ENCODE measurements at places on chromosomes 11 and 22.

- DNase-seq, result no peak
These were observed 5.0 kb downstream of the KCNJ11 start for GRCh38 chr11:17383461-17383860.

DNA sequence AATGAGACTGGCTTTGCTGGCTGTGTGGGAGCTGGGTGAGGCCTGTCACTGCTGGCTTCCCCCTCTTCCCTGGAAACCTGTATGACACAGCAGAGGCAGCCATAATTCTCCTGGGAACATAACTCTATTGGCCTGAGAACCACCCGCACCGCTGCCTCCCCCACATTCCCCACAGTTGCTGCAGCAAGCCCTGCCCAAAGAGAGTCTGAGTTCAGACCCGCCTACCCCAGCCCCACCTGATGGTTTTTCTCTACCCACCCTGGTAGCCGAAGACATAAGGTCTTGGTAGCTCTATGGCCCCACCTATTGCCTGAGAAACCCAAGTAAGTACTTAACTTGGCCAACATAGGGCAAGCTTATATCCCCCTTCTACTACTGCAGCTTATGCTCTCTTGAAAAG, 174.8 kb downstream of the C11orf91 start:
- no peak for DNase-seq

GRCh38 chr22:37905534-37906363, at the start of gene MICALL1:
Gene MICALL1 (plus strand): TSS chr22:37906297. CDS start chr22:37906423, 126 bp downstream.
- DNase-seq, result peak; percentile 63

- no peak for DNase-seq
These were observed 12.3 kb downstream of the IFT27 start for GRCh38 chr22:36763576-36763975.

- DNase-seq, result no peak
These were observed 43.0 kb upstream of the CD5 start for GRCh38 chr11:61059260-61059752.

- no peak for DNase-seq
These were observed 31.7 kb downstream of the NEAT1 start for GRCh38 chr11:65454311-65454695.
